ENCODE measurements at places on chromosomes 13 and 19.

DNA sequence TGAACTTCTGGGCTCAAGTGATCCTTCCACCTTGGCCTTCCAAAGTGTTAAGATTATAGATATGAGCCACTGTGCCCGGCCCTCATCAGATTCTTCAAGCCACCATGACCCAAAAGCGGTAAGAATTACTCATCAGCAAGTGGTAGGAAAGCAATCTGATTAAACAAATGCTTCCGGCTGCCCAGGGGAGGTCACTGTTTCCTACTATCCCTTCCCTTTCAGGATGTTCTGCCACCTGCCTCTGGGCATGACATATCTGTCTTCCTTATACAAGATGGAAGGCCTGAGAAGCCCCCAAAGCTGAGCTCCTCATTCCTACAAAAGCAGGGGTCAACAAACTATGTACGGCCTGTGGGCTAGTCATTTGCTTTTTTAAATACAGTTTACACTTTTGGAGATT, 7.0 kb downstream of the ABHD8 start:
- DNase-seq: no peak

DNA sequence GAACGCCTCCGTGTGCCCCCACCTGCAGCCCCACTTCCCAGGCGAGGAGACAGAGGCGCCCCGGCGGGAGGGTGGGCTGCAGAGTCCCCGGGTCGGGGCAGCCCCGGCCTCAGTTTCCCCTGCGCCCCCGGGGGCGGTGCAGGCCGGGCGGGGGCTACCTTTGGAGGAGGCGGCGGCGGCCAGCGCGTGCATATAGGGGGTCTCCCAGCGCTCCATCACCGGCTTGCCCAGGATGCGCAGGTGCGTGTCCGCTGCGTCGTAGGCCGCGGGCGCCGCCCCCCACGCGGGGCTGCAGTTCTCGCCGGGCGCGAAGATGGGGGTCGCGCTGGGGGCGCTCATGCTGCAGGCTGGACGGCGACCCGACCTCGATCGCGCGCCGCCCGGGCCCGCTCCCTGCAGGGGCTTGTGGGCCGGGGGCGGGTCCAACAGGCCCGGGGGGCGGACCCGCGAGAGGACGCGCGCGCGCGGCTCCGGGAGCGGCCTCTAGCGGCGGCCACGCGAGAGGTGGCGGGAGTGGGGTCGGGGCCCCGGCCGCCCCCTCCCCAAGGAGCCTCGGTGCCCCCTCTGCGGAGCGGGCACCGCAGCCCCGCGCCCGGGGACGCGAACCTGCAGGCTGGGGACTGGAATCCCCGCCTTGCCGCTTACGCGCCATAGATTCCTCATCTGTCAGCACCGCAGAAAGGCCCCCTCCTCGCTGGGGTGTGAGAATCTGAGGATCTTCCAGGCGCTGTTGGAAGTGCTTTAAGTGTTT, at the start of gene GAMT:
Gene GAMT, minus strand, starts transcription at position 405 of the 751 bp plus-strand sequence. Its CDS starts 66 bp downstream, at position 339.
- no peak for DNase-seq

DNA sequence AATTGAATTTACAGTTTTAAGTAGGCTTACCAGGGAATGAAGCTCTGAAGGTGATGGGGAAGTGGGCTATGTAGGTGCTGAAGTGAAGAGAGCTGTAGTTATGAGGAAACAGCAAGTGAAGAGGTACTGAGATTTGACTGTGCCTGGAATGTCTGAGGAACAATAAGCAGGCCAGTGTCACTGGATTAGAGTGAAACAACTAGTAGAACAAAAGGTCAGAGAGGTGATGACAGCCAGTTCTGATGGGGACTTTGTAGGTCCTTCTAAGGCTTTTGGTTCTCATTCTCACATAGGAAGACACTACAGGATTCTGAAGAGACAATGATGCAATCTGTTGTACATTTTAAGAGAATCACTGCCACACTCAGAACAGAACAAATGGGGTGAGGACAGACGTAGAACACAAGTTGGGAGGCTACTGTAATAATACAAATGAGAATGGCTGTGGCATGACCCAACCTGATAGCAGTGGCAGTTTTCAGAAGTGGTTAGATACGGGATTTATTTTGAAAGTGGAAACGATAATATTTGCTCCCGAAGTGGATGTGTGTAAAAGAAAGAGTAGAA, 130.8 kb downstream of the MYCBP2 start:
- no peak for DNase-seq

GRCh38 chr19:37994823-37995130, 87.8 kb downstream of the SIPA1L3 start:
- no peak for DNase-seq

GRCh38 chr19:47896773-47897172, 10.7 kb upstream of the SULT2A1 start:
- no peak for DNase-seq

GRCh38 chr19:38384209-38385027, 3.4 kb downstream of the GGN start:
- DNase-seq: no peak

DNA sequence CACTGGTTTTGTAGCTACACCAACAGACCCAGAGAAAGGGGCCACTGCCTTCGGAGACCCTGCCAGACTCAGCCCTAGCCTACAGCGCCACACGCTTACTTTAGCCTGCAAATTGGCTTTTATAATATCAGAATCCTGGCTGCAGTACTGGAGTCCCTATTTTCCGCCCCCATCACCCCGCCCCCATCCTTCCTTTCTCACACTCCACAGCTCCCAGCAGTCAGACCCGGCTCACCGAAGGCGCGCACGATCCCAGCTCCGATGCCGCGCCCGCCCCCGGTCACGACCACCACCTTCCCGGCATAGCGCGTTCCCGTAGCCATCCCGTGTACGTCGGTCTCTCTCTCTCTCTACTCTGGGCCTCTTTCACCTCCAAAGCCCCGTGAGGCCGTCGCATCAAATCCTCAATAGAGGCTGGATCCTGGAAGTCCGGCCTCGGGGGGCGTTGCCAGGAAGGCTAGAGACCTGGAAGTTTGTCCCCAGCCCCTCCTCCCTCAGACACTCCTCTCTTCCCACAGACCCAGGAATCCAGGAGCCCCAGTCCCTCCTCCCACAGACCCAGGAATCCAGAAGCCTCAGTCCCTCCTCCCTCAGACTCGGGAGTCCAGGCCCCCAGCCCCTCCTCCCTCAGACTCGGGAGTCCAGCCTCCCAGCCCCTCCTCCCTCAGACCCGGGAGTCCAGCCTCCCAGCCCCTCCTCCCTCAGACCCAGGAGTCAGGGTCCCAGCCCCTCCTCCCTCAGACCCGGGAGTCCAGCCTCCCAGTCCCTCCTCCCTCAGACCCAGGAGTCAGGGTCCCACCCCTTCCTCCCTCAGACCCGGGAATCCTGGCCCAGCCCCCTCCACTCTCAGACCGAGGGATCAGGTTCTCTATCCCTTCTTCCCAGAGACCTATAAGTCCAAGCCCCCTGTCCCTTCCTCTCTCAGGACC, at the start of gene HSD17B14:
Gene HSD17B14, minus strand, starts transcription at position 403 of the 929 bp plus-strand sequence. Its CDS starts 80 bp downstream, at position 323.
- no peak for DNase-seq

DNA sequence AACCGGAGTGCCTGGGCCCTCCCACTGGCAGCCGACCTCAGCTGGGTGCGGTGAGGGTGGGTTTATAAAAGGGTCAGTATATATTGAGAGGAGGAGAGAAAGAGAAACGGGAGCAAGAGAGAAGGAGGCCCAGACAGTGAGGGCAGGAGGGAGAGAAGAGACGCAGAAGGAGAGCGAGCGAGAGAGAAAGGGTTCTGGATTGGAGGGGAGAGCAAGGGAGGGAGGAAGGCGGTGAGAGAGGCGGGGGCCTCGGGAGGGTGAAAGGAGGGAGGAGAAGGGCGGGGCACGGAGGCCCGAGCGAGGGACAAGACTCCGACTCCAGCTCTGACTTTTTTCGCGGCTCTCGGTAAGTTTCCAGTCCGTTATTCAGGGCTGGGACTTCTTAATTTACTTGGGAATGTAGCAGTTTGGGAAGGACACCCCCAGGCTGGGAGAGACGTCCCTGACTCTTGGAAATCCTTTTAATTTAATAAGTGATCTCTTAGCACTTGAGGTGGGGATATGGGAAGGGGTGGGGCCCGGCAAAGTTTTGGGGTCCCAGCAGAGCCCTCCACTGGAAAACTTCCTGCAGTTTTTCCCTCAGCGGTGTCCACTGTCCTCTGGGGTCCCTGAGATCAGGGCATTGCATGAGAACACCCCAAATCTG, at the start of gene EMP3:
Gene EMP3, plus strand, starts transcription at position 288 of the 646 bp plus-strand sequence. CDS start 1,293 bp downstream, outside the sequence.
- no peak for DNase-seq

GRCh38 chr13:48055712-48056111, 18.2 kb downstream of the NUDT15 start:
- DNase-seq: no peak

- DNase-seq: no peak
Observed at GRCh38 chr19:41198559-41198958, 5.5 kb downstream of the CYP2S1 start.

DNA sequence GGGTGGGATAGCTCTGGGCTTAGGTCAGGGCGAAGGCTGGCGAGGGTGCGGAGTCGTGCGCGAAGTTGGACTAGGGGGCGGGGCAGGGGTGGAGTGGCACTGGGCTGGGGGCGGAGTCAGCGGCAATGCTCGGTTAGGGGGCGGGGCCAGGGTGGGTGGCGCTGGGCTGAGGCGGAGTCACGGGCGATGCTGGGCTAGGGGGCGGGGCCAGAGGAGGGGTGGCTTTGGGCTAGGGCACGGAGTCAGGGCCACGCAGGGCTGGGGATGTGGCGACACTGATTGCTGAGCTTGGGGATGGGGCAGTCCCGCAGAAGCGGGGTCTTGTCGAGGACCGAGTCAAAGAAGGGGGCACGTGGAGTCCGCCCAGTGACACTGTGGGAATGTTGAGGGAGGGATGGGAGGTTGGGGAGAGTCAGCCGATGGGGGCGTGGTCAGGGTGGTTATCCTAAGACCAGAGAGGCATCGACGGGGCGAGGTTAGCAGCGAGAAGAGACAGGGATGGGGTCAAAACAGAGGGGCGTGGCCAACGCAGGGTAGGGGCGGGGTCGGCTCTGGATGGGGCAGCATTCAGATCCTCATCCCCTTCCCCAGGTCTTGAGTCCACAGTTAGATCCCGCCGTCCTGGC, 8.7 kb downstream of the HOMER3 start:
- DNase-seq: peak; percentile 85

DNA sequence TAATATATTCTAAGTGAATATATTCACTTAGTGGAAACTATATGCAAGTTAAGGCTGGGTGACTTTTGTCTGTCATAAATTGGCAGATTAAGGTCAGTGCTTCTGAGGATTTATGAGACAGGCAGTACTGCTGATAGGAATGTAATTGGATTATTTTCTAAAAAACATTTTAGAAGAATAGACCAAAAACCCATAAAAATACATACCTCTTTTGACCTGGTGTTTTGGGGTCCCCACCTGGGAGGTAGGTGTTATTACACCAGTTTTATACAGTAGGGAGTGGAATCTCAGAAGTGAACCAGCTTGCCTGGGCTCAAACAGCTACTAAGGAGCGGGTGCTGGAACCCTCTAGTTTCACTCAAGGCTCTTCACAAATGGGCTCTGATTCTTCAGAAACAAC, 25.3 kb downstream of the COG3 start:
- no peak for DNase-seq

- no peak for DNase-seq
Observed at GRCh38 chr13:26528527-26528926, 29.0 kb upstream of the WASF3 start.

GRCh38 chr19:58326501-58326913, 287 bp upstream of the ZSCAN22 start:
- DNase-seq: no peak

- no peak for DNase-seq
Observed at GRCh38 chr13:75762076-75762937, 126.2 kb downstream of the LMO7 start.

- no peak for DNase-seq
Observed at GRCh38 chr13:66859934-66860877, 369.9 kb downstream of the PCDH9 start.

- no peak for DNase-seq
Observed at GRCh38 chr13:25847145-25847544, 204.7 kb downstream of the SHISA2 start.

DNA sequence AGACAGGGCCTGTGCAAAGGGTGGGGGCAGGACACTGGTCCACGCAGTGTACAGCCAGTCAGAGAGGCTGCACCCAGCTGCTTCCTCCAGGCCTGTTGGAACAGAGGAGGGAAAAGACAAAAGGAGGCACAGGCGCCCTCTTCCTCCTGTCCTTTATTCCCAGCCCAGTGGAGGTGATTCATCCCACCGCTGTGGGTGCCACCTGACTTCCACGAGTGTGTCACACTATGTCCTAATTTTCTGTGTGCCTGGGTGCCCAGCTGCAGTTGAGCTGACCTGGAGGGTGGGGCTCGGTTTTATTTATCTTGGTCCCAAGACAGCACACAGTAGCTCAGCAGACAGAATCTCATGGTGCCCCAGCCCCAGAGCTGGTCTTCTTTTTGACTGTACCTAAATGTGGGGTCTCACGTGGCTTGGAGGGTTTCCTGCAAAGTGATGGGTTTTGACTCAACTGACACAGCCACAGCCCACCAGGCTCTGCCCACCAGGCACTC, 9.0 kb downstream of the EPS15L1 start:
- no peak for DNase-seq

- no peak for DNase-seq
Observed at GRCh38 chr19:6275170-6275744, 4.5 kb downstream of the MLLT1 start.

DNA sequence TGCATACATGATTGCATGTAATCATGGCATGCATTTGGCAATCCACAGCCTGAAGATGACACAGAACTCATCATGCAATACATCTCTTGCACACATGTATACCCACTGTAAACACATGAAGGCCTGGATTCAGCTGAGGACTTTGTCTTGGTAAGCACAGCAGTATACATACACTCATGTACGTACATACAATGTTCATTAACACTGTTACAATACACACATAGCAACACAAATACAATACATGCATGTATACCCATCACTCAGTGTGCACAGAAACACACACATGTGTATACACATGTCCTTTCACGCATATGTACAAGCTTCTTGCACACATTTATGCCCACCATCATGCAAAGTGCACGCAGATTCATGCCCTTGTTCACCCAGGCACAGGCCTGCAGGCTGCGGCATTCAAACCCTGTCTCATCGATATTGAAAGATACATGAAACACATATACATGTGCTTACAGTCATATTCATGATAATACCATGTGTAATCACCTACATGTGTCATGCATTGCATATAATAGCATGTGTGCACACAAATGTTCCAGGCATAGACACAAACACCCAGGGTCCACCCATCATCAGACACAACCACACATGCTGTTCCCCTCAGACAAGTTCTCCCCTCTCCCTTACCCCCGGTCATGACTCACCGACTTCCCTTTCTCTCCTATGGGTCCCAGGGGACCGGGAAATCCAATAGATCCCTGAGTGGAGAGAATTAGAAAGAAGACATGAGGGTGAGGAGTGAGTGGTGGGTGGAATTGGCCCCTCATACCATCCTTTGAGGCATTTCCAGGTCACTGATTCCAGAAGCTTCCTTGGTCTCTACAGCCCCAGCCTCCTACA, 28.7 kb downstream of the COL5A3 start:
- no peak for DNase-seq

DNA sequence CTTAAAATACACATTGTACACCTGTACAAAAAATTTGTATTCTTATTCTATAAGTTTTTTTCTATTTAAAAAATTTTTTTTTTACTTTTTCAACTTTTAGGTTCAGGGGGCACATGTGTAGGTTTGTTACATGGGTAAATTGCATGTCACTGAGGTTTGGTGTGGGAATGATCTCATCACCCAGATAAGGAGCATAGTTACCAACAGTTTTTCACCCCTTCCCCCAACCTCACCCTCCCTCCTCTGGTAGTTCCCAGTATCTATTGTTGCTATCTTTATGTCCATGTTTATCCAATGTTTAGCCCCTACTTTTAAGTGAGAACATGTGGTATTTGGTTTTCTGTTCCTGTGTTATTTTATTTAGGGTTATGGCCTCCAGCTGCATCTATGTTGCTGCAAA, 89.9 kb downstream of the CDK8 start:
- no peak for DNase-seq

- no peak for DNase-seq
Observed at GRCh38 chr13:47326061-47326460, 429.2 kb upstream of the HTR2A start.

- DNase-seq: no peak
Observed at GRCh38 chr19:39953915-39954314, 17.1 kb upstream of the PSMC4 start.

Measured in iPS DF 6.9 (cell line).